ENCODE measurements at places on chromosomes 2 and 18. TPM values are rescaled to one million over a fixed set of nuclear protein-coding genes. Genes with fewer than 3 reads are reported as not detected.

TUBA3E gene
- not detected for total RNA-seq

TNFAIP6 gene
- total RNA-seq, result 2.1 TPM

OR6B2 gene
- not detected for total RNA-seq

MOGAT1 gene
- 3.2 TPM for total RNA-seq

HOXD12 gene
- not detected for total RNA-seq

CD8B2 gene
- total RNA-seq, result 0.21 TPM

NEU2 gene
- not detected for total RNA-seq

DNA sequence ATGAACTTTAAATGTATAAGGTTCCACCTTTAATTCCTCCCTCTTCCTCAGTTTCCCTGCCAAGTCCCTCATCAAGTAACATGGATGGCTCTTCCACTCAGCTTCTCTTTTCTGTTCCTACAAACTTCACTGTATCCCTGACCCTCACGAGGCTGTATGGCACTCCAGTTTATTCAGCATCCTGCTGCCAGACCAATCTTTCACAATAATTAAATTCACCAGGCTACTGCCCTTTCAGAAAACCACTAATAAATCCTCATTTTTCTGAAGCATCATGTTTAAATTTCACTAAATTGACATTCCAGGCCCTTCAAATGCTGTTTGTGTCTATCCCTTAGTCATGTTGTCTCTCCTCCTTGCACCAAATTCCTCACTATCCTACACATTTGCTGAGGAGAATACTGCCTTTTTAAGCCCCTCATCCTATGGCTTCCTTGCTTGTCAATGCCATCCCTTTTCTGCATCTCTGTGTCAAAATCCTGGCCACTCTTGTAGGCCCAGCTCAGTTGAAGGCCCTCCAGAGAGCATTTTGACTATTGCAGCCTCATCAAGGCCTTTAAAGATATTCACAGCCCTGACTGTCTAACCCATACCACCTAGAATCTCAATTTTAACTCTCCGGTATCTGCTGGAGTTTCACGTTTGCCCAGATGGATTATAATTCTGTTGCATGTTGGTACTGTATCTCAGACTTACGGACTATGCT lies 22.8 kb upstream of the ASNSD1 start:
- no peak overlapping the region for H3K4me3 ChIP-seq
- H3K36me3 ChIP-seq, result no peaks in the 10 kb centered on the region
- no peaks in the 10 kb centered on the region for H3K27me3 ChIP-seq
- no peak overlapping the region for H3K27ac ChIP-seq

- DNase-seq, result no peak
- no peaks in the 10 kb centered on the region for H3K36me3 ChIP-seq
- H3K4me1 ChIP-seq, result no peaks in the 10 kb centered on the region
Measured at GRCh38 chr2:112459372-112459771, 22.6 kb upstream of the TTL start.

DNA sequence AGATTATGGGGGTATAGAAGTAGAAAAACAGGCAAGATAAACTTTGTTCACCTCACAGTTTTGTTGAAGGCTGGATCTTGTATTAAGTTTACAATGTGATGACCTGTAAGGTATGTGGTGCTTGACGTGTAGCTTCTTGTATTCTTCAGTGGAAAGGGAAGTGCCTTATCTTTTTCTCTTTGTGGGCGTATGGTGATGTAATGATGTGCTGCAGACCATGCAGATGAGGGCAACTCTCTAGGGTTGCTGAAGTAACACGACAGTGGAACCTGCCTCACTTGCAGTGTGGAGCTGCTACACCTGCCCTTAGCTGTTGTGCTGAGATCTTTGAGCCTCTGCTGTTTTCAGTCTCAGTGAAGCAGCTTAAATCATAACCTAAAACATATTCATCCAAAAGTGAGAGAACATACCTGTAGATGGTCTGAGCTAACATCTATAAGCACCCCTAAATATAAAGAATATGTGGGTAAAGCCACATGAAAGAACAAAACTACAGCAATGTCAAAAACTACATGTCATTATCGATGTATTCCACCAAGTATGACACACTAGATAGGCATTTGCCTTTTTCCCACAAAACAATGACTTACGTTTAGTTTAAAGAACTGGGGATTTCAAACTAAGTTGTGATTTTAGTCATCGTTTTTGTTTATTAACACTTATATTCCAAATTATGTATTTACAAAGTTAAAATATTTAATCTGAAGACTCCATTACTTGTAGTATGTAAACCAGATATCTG lies 1144.1 kb downstream of the CNTNAP5 start:
- no peak for DNase-seq
- no peaks in the 10 kb centered on the region for H3K27me3 ChIP-seq
- no peaks in the 10 kb centered on the region for H3K4me1 ChIP-seq
- H3K27ac ChIP-seq, result no peak overlapping the region
- H3K4me3 ChIP-seq, result no peak overlapping the region

GRCh38 chr2:150174971-150175421 lies 312.5 kb downstream of the RND3 start:
- no peak overlapping the region for H3K27ac ChIP-seq
- no peak overlapping the region for H3K4me3 ChIP-seq
- DNase-seq, result no peak
- no peaks in the 10 kb centered on the region for H3K27me3 ChIP-seq
- H3K36me3 ChIP-seq, result no peaks in the 10 kb centered on the region
- no peaks in the 10 kb centered on the region for H3K4me1 ChIP-seq

DNA sequence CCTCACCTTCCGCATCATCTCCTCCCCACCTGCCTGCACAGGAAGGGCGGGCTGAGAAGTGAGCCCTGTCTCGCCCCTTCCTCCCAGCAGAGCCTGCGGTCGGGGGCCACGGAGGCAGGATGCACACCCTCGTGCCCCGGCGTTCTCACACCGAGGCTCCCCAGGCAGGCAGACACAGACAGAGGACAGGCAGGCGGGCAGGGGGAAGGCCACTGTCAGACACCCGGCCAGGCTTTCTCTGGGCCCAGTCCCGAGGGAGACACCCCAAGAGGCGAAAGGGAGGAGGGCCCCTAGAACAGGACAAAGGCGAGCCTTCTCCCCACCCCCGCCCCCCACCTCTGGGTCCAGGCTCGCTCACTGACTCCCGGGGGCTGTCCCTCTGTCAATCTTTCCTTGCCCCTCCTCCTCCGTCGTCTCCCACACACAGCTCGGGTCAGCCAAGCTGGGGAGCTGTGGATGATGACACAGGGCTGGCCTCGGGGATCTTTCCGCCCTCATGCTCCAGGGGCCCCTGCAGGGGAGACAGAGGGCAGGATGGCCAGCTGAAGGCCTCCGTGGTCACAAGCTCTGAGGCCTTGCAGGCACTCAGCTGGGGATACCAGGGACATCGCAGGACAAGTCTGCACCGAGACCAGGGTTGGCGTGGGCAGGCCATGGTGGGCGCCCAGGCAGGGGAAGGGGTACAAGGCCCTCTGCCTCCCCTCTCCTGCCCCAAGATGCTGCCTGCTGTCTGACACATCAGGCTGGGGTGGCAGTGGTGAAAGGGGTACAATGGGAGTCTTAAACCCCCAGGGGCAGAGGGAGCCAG lies 24.9 kb downstream of the BIN1 start:
- peaks cover 77% of the 10 kb centered on the region for H3K4me1 ChIP-seq
- DNase-seq, result no peak
- H3K27ac ChIP-seq, result peak overlapping the region; percentile 83
- H3K36me3 ChIP-seq, result no peaks in the 10 kb centered on the region

DNA sequence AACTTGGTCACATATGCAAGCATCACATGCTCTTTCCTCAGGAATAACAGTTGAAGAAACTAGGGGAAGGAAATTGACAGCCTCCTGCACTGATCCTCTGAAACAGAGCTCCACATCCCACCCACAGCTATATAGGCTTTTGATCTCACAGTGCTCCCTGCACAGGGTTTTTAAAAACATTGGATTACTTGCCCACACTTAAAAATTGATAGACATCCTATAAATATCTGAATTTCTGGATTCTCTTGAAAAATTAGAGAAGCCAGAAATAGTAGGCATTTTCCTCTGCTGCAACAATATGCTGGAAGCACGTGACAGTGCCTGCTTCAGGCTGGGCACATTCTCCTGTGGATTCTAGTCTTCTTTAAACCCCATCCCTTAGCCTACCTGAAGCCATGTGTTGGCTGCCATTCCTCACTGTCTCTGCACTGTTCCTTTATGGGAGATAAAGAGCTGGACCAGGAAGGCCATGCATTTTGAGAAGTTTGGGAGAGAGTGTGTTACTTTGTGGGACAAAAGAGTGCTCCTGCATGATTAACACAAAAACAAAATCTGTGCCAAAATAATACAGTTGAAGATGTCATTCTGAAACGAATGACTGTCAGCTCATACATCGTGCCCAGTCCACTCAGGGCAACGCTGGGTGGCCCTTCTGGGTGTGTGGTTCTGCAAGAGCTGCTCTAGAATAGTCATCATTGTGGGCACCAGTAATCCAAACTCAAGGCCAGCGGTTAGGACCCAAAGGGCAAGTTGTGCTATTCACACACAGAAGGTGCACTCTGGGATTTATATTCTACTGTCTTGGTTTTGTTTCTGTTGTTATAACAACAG lies 59.8 kb downstream of the GYPC start:
- no peak overlapping the region for H3K27ac ChIP-seq
- H3K4me3 ChIP-seq, result no peak overlapping the region
- DNase-seq, result no peak
- no peaks in the 10 kb centered on the region for H3K27me3 ChIP-seq

GRCh38 chr2:79798776-79799175 lies 285.9 kb downstream of the CTNNA2 start:
- H3K4me3 ChIP-seq, result no peak overlapping the region
- H3K27me3 ChIP-seq, result no peaks in the 10 kb centered on the region
- no peak overlapping the region for H3K27ac ChIP-seq
- no peaks in the 10 kb centered on the region for H3K4me1 ChIP-seq
- no peaks in the 10 kb centered on the region for H3K36me3 ChIP-seq

DNA sequence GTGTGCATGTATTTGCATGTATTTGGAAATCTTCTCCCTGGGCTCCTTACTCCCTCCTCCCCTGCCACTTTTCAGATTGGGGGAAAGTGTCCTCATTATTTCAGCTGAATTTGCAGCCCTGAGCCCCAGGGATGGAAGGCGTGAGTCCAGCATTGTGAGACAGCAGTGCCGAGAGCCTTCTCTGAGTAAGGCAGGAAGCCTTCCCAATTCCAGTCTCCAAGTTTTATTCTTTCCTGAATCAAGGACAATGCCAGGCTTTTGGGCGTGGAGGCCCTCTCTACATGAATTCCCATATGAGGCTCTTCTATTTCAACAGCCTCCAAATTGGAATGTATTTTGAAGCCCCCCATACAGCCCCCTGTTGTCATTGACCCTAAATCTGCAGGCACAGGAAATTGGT lies 163.5 kb downstream of the ACKR3 start:
- H3K4me3 ChIP-seq, result no peak overlapping the region
- no peaks in the 10 kb centered on the region for H3K36me3 ChIP-seq
- DNase-seq, result no peak

GRCh38 chr2:20139407-20140172 lies 85.3 kb downstream of the SDC1 start:
- DNase-seq, result no peak
- H3K36me3 ChIP-seq, result no peaks in the 10 kb centered on the region

GRCh38 chr2:114283774-114284173 lies 158.7 kb upstream of the DPP10 start:
- H3K27me3 ChIP-seq, result no peaks in the 10 kb centered on the region
- H3K36me3 ChIP-seq, result no peaks in the 10 kb centered on the region
- DNase-seq, result no peak

DNA sequence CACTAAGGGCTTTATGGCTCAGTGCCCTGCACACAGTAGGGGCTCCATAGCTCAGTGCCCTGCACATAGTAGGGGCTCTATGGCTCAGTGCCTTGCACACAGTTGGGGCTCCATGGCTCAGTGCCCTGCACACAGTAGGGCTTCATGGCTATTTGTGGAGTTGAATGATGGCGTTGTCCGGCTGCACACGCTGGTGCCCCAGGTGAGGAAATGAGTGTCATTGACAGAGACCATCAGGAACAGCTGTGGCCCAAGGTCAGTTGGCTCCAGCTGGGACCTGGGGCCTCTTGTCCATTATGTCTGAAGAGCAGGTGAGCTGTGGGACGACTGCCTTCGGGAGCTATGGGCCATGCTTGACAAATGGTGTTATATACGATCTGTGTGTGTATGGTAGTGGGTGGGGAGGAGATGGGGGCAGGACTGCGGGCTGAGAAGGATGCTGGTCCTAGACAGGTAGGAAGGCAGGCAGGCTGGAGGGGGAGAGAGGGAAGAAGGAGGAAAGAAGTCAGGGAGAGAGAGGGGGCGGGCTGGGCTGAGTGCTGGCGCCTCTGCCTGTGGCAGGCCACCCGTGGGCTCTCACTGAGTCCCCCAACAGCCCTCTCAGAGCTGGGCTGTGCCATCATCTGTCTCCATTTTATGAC lies 130.6 kb downstream of the CLIP4 start:
- H3K27ac ChIP-seq, result no peak overlapping the region
- no peak overlapping the region for H3K4me3 ChIP-seq
- no peaks in the 10 kb centered on the region for H3K4me1 ChIP-seq

Measured in lower lobe of right lung (tissue), 2 donors.